ENCODE measurements at places on chromosomes 6 and 20.

DNA sequence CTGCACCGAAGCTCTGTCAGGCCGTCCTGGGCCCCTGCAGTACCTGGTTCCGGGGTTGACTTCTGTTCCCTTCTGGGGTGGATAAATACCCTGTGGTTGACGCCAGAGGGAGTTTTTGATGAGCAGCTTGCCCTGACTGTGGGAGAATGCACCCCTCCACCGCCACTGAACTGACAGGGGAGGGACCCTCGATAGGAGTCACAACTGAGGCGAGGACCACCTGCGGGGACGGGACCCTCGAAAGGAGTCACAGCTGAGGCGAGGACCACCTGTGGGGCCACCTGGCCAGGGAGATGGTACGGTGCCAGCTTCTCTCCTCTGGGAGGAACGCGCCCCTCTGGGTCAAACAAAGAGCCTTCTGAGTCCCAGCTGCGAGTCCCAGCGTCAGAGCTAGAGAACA, 100.1 kb upstream of the FRMD1 start:
- DNase-seq: no peak

- DNase-seq: no peak
Observed at GRCh38 chr20:59636766-59637370, 32.5 kb downstream of the PHACTR3 start.

DNA sequence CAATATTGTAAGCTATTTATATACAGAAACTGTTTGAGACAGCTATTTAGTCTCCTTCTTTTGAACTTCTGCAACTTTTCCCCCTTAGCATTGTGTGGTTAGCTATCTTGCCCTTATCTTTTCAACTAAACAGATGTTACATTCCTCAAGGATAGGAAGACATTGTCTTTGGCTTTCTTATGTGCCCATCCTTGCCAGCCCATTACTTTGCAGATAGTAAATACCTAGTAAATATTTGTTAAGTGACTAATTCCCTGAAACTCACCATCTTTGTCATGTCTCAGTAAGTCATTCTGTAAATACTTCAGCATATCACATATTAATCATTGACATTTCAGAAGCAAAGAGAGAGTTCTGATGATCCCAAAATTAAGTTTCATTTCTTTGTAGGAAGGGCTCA, 69.1 kb upstream of the FLRT3 start:
- no peak for DNase-seq

GRCh38 chr20:34082232-34082887, 29.7 kb downstream of the EIF2S2 start:
- no peak for DNase-seq

DNA sequence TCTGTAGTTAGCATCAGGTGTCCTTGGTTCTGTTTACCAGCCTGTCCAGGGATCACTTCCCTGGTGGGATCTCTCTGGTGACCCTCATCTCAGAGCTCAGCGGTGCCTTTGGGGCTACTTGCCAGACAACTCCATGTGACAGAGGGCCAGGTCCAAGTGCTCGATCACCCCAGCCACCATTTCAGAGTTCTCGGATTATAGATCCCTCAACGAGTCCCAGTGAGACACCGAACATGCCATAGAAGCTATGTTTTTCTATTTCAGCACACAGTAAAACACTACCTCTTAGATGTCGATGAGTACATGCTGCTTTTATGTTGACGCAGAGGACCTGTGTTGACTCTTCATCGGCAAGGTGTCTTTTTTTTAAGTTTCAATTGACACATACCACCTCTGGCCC, 170.1 kb upstream of the AKAP12 start:
- no peak for DNase-seq

DNA sequence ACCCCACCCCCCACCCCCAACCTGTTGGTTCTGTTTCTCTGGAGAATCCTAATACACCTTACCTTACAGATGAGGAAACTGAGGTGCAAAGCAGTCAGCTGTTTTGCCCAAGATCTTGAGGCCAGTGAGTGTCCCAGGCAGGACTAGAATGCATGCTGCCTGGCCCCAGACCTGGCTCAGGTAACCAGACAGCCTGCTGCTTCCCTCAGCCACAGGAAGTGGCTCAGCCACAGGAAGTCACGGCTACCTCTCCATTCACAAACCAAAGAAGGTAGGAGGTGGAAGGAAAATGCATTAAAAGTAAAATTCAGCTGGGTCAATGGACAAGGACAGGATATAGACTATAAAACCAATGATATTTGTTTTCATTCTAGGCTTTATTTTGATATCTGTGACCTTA, 517.6 kb downstream of the CD83 start:
- DNase-seq: no peak
